ENCODE measurements at places on chromosomes 4 and X.

- no peak for DNase-seq
Measured at GRCh38 chr4:71231129-71232055, 107.4 kb upstream of the SLC4A4 start.

DNA sequence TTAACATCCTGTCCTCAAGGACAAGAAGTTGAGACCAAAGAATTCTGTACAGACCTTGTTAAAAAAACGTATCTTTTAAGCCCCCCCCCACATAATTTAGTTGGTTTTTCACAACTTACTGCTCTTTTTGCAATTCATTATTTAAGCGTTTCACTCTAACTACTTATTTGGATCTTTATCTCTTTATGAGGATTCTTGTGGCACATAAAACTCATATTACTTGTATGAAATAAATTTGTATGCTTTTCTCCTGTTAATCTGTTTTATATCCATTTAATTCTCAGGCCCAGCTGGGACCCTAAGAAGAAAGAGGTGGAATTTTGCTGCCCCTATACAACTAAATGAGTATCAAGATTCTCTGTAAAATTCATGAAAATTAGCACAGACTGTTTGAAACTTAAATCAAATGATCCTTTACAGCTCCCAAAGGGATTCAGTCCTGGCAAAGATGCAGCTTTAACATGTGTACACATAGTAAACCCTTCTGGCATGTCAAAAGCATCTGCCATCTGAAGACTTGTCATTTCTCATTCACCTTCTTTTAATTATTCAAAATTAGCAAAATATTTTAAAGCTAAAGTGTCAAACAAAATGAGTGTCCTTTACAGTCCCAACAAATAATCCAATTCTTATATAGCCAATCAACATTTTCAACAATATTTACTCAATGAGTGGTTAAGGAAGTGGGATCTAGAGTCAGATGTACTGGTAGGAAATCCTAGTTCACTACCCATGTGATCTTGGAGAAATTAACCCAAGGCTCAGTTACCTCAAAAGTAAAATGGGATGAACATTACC lies 17.7 kb downstream of the ARAP2 start:
- no peak for DNase-seq

GRCh38 chr4:675980-676870 lies 1.9 kb downstream of the MYL5 start:
- DNase-seq = no peak

DNA sequence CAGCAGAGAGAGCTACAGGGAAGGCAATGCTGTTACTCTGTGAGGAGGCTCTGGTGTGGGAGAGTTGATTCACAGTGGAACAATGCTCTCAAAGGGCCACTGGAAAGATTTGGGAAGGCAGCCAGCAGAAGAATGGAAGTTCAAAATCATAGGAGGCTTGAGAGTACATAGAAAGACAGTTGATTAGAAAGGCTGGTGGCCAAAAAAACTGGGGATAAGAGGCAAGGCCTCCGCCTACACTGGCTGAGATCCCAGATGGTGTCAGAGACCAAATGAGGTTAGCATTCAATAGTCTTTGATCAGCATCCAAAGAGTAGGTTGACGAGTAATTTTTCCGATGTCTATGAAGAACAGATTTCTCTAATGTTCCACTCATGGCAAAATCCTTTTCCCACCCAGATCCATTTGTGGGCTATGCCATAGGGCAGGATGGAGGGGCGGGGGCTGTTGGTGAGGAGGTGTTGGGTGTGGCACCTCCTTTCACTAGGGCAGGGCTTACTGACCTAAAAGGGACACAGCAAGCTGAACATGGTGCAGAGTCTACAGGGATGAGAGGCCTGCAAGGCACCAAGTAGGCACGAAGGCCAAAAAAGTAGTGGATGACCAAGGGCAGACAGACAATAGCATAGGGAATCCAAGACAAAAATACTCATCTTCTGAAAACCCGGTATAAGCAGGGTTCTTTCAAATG lies 15.1 kb downstream of the TEC start:
- DNase-seq = no peak

- DNase-seq = peak; percentile 46
Measured at GRCh38 chrX:130082244-130083106, 27.8 kb downstream of the ELF4 start.

- DNase-seq = no peak
Measured at GRCh38 chrX:39513836-39514235, 583.9 kb downstream of the BCOR start.

- no peak for DNase-seq
Measured at GRCh38 chrX:11081511-11081910, 29.6 kb upstream of the HCCS start.

DNA sequence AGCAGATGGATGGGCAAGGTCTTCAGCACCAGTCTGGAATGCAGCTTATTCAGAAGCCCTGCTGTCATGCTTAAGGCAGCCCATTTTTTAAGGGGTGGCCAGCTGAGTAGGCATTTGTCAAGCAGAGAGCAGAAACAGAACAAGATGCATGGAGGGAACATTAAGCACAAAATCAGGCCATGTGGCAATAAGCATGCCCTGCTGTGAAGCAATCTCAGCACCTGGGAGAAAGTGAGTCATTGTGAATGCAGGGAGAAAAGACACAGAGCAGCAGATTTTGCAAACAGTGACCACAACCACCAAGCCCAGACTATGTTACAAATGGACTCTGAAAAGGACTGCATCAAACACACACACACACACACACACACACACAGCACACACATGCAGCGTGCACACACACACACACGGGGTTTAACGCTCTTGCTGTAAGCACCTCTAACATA lies 94.1 kb upstream of the GALNT7 start:
- DNase-seq = no peak

DNA sequence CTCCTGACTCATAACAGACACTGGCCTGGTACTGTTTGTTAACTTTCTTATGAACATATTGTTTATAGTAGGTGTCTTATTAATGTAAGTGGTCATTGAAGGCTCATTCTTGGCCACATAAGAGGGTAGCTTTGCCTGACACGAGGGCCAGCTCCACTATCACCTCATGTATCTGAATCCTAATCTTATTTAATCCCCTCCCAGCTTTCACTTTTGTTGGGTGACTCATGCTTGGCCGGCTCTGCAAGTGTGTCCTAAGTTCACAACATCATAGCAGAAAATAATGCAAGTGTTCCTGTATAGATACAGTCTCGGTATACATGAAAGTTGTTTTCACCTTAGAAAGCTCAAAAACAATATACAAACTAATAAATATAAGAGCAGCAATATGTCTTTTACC lies 283.8 kb downstream of the IQCM start:
- DNase-seq = no peak

- no peak for DNase-seq
Measured at GRCh38 chr4:52711272-52711671, 40.0 kb downstream of the ERVMER34-1 start.

DNA sequence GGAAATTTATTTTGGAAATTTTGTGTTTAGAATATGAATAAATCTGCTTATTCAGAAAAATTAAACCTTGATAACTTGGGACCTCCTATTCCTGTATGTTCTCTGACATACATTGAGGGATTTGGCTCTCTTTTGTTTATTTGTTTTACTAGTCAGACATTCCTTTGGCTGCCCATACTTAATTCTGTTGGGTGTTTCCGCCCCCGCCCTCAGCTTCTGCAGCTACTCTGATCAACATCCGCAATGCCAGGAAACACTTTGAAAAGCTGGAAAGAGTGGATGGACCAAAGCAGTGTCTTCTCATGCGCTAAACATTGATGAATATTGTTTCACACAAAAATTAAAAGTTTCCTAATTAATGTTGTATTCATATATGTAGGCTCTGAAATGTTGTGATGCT lies 40.5 kb downstream of the RRAGB start:
- DNase-seq = no peak

GRCh38 chr4:87512400-87512799 lies 16.8 kb downstream of the SPARCL1 start:
- no peak for DNase-seq

- no peak for DNase-seq
Measured at GRCh38 chrX:79412972-79413371, 45.8 kb upstream of the ITM2A start.

DNA sequence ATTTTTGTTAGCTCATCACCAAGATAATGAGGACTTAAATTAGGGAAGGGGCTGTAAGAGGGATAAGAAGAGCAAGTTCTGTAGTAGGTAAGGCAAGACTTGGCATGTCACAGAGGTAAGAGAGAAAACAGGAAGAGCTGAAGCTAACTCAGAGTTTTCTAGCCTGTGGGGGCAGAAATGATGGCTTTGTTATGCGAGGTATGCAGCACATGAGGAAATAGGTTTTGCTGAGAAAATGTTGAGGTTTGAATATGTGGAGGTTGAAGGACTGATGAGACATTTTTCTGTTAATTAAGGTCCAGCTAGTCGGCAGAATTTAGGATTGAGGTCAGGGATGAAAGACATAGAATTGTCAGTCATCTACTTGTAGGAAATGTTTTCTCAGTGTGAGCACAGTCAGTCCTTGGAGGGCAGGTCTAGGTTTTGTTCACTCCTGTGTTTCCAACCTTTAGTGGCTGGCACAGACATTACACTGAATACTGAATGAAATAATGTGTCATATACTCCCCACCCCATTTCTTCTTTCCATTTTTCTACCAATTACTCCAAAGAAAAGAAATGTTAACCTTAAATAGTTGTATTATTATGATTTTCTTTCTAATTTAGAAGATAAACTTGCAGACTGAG lies 154.0 kb upstream of the AADAT start:
- DNase-seq = no peak

- no peak for DNase-seq
Measured at GRCh38 chr4:47704693-47705325, 133.1 kb downstream of the CORIN start.

DNA sequence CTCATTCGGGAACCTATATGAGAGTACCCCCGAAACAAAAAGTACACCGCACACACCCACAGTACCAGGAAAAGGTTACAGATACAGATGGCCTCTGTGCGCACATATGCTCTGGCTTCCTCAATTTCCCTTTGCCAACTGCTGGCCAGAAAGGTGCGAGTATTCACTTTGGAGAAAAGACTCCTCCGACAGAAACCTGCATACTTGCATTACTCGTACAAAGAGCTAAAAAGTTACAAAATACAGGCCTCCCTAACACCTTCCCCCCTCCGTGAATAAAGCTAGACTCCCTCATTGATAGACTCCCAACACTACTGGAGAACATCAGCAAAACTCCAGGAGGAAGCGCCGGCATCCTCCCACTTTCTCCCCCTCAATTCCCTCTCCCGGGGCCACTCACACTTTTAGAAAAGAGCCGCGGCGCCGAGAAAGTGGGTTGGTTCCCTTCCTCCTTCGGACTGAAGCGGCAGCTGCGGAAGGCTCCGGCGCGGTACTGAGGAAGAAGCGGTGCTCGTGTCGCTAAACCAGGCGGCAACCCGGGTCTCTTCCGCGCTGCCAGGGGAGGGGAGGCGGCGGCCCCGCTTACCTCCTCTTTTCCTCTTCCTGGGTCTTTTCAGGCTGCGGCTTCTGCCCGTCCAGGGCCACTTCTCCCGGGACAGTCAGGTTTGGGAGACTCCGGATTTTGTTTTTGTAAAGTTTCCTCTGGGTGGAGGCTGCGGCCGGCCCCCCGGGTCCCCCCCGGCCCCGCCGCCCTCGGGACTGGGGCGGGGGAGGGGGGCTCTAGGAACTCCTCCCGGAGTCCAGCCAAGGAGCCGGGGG lies 1.1 kb downstream of the FBXW7 start:
- no peak for DNase-seq

DNA sequence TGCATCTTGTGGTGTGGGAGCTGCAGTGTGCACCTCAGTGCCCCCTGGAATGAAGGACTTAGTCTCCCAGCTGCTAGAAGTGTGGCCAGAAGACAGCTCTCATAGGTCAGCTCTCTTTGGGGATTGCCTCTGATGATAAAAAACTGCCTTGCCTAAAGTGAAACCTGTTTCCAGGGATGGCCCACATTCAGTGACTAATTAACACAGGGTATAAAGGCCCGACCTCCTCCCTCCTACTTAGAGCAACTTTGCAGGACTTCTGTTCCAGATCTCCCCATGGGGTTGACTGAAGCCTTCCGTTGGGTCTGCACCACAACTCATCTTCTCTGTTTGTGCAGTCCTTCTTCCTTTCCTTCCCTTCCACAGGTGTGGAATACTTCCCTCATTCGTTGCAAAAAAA lies 53.2 kb downstream of the SPINK2 start:
- DNase-seq = no peak

- no peak for DNase-seq
Measured at GRCh38 chr4:74790652-74791051, 3.7 kb downstream of the BTC start.

GRCh38 chr4:152898606-152899005 lies 37.5 kb upstream of the FHDC1 start:
- DNase-seq = no peak

GRCh38 chrX:84322083-84322827 lies 134.3 kb upstream of the RPS6KA6 start:
- no peak for DNase-seq

- DNase-seq = no peak
Measured at GRCh38 chrX:136629084-136629750, 18.7 kb upstream of the CD40LG start.

- DNase-seq = no peak
Measured at GRCh38 chr4:2829321-2829932, 14.2 kb upstream of the ADD1 start.

DNA sequence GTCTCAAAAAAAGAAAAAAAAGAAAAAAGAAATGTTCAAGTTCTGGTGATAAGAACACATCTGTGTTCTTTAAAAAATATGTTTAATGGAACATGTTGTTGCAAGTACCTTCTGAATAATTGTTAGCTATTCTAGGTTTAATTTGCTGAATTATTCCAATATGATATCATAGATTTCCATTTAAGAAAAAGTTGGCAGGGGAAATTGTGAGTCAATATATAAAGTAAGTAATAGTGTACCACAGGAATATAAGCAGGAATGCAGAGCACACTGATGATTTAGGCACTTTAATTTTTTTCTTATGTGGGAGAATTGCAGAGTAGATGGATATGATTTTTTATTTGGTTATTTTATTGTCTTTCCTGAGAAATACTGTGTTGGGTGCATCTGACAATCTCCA lies 190.7 kb downstream of the RPA4 start:
- DNase-seq = no peak

DNA sequence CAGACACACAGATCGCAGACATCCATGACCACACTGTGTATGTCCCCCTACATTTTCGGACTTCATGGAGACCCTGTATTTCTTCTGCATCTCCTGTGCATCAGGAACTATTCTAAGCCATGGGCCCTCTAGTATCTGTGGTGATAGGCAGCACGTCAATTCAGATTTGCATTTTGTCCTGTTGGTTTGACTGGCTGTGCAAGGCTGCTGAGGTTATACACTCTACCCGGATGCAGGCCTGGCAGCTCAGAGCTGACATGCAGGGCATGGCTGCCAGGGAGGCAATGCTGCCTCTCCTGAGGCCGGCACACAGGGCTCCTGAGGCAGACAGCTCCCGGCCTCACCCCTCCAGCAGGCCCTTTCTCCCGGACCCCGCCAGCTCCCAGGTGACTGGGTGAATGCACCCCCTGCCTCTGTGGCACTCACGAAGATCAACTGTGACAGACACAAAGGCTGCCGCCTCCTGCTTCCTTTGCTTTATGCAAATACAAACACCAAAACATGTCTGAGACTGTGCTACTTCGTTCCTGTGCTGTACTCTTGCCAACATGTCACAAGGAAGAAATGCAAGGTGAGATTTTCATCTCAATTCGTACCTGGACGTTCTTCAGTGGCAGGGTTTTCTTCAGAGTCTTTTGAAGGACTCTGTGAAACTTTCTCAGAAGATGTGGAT lies 51.0 kb downstream of the NSG1 start:
- no peak for DNase-seq

- DNase-seq = no peak
Measured at GRCh38 chrX:46251755-46252154, 293.5 kb downstream of the ZNF674 start.
